Airway epithelial cell (primary cell): ENCODE measurements at places on chromosomes 6 and 20. TPM values are rescaled to one million over a fixed set of nuclear protein-coding genes. Genes with fewer than 3 reads are reported as not detected.

Gene COX4I2
- not detected in 2 replicates for total RNA-seq

Gene C6orf15
- 0.35 and 2.0 TPM in 2 replicates for total RNA-seq

Gene LPA
- not detected in 2 replicates for total RNA-seq

Gene LY6G6F
- not detected in 2 replicates for total RNA-seq

Gene MYBL2
- total RNA-seq = 38.6 and 47.8 TPM in 2 replicates

Gene SLC17A4
- not detected in 2 replicates for total RNA-seq

Gene TTLL9
- not detected in 2 replicates for total RNA-seq

Gene HSP90AB1
- 1,137 and 1,196 TPM in 2 replicates for total RNA-seq

Gene NRSN1
- not detected in 2 replicates for total RNA-seq

Gene KCNB1
- not detected in 2 replicates for total RNA-seq

Gene RBM24
- total RNA-seq = 0.70 and 1.9 TPM in 2 replicates

Gene CGAS
- total RNA-seq = 1.8 and 3.2 TPM in 2 replicates

Gene ADGRB3
- total RNA-seq = not detected in 2 replicates

Gene RHAG
- not detected in 2 replicates for total RNA-seq

Gene CST5
- total RNA-seq = not detected in 2 replicates

Gene ENPP5
- total RNA-seq = 0.74 and 0.92 TPM in 2 replicates

Gene MUC21
- total RNA-seq = 0.14 TPM in 1 of 2 replicates, not detected in the other

Gene PNLDC1
- 0.14 TPM in 2 replicates for total RNA-seq

Gene ABHD16A
- total RNA-seq = 26.8 and 31.6 TPM in 2 replicates

Gene HNF4A
- not detected in 2 replicates for total RNA-seq

Gene HLA-DRB5
- not detected in 2 replicates for total RNA-seq

Gene WFDC2
- total RNA-seq = 1.3 and 4.9 TPM in 2 replicates

Gene NHLRC1
- 1.8 and 3.9 TPM in 2 replicates for total RNA-seq

Gene TSBP1
- total RNA-seq = not detected in 2 replicates

Gene ADTRP
- 1.3 and 1.8 TPM in 2 replicates for total RNA-seq
